ENCODE measurements at places on chromosomes 7 and 10.

DNA sequence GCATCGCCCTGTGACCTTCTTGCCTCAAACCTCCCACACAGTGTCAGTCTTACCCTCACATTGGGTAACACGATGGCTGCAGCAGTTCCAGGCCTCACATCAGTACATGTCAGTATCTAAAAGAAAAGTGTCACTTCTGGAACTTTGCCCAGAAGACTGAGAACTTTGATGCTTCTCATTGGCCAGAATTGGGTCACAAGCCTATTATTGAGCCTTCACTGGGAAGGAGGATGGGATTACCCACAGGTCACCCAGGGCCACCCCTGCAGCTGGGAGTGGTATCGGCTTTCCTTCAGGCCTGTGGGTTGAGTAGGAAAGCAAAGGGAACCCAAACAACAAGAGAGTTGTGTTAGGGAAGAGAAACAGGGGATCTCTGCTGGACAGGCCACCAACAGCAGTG is 111.5 kb downstream of the NPY start:
- DNase-seq = no peak

- DNase-seq = no peak
Observed at GRCh38 chr7:134723892-134724291, 55.5 kb upstream of the CALD1 start.

- DNase-seq = no peak
Observed at GRCh38 chr7:73909051-73909941, 48.3 kb downstream of the TMEM270 start.

- DNase-seq = no peak
Observed at GRCh38 chr10:95864906-95865813, 42.6 kb upstream of the CC2D2B start.

- peak; percentile 61 for DNase-seq
Observed at GRCh38 chr7:121994625-121995410, 121.9 kb downstream of the PTPRZ1 start.

GRCh38 chr10:17644485-17644943 is 563 bp downstream of the STAM start:
- no peak for DNase-seq

GRCh38 chr10:35251373-35252100 is 84.8 kb upstream of the CCNY start:
- no peak for DNase-seq

DNA sequence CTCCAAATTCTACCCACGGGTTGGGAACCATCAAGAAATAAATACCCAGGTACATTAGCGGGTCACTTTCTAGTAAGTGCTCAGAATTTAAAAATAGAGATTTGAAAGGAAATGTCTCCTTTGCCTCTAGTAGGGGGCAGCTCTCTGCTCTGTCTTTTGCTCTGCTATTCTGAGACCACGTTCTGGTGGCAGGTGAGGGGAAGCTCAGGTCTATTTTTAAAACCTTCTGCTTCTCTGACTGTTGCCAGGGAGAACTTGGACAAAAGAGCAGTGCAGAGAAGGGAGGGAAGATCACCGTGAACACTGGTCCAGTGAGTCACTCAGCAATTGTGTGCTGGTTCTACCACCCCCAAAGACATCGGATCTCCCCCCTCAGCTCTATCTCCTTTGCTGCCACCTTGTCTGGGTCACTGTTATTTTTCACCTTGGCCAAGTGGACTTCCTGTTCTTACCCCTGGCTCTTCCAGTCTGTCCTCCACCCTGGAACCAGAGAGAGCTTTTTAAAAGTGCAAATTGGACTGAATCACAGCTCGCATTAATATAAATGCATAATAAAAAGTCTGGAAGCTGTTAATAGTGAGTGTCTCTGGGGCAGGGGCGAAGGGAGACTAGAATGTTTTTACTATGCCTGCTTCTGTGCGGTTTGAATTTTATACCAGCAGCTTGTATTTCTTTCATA is 72.4 kb upstream of the LOXL4 start:
- DNase-seq = no peak

- DNase-seq = no peak
Observed at GRCh38 chr7:164882-165660, 27.3 kb upstream of the FAM20C start.

- DNase-seq = no peak
Observed at GRCh38 chr7:137923380-137923779, 76.6 kb upstream of the DGKI start.

DNA sequence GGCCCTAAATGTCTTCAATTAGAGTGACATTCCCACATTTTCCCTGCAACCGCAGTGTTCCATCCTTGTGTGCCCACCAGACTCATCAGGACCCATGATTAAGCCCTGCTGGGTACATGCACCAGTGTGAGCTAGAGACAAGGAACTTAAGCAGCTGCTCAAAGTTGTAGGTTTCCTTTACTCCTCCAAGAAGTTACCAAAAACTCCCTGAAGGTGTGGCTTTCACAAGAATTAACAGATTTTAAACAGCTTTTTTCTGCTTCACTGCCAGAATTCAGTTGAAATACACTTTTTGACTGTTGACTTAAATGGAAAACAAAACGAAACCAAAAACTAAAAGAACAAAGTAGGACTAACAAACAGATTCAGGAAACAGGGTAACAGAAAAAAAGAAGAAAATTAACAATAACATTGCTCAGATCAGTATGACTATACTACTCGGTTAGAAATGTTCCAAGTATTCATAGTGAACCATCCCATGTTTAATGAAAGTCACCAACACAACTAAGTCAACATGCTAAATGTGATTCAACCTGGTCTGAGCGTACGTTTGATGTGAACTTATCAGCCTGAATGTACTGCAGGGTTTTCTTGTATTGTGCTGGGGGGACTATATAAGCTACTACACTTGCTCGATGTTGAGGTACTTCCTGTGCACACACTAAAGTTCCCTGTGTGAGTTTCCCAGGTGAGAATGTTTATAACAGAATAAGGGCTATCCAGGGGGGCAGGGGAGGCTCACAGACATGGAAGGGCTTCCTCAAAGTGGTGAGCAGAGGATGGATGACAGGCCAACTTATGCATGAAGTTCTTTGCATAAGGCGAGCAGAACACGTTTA is 22.2 kb downstream of the SLC37A3 start:
- no peak for DNase-seq

GRCh38 chr7:131157530-131158243 is 170.0 kb upstream of the MKLN1 start:
- DNase-seq = no peak

- DNase-seq = no peak
Observed at GRCh38 chr7:28618383-28618782, 206.1 kb downstream of the CREB5 start.

DNA sequence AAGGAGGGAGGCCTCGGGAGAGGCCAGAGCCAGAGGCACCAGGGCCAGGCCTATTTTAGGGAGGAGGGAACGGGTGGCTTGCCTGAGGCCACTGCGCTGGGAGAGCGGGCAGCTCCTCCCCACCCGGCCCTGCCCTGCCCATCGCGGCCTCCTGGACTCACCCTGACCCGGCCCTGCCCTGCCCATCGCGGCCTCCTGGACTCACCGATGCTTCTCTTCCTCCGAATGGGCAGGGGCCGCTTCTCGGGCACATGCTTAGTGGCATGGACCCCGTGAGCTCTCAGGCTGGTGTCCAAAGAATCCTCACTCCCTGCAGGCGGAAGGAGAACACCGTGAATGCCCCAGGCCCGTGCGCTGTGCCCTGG is 7.5 kb downstream of the PDGFA start:
- DNase-seq = no peak

Data from mesothelial cell of epicardium (in vitro differentiated cells).